ENCODE measurements at places on chromosomes 7 and 10.
A peak's percentile ranks its signal among the peaks of the same experiment; 100 is the strongest.

- ATAC-seq = no peak
Observed at GRCh38 chr10:133211959-133212852, 17.8 kb upstream of the UTF1 start.

DNA sequence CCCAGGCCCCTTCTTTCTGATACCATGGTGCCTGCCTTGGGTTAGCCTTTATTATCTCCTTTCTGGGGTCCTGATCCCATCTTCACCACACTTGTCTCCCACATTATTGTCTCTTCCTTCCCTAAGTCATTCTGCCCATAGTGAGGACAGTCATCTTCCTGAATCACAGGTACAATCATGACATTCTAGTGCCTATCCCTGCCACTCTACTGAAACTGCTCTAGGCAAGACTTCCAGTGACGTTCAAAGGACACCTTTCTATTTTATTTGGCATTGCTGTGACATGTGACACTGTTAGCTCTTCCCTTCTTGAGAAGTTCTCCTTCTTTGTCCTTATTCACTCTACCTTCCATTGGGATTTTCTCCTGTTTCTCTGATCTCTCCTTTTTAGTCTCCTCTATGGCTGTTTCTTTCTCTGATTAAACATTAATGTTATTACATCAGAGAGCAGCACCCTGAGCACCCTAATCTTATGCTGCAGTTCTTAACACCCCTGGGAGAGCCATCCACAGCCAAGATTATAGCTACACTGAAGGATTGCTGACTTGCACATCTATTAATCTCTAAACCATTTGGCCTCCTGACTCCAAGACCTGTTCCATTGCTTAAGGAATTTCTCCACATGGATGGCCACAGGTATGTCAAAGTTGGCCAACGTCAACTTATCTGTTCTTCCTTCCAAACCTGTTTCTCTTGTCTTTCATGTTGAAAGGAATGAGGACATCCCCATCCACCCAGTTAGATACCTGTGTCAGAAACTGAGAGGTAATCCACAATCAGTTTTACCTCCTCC is 10.9 kb downstream of the MACC1 start:
- ATAC-seq = no peak

GRCh38 chr7:42469341-42469740 is 232.3 kb upstream of the GLI3 start:
- no peak for ATAC-seq

GRCh38 chr10:132328738-132329137 is 3.3 kb upstream of the LRRC27 start:
- no peak for ATAC-seq

DNA sequence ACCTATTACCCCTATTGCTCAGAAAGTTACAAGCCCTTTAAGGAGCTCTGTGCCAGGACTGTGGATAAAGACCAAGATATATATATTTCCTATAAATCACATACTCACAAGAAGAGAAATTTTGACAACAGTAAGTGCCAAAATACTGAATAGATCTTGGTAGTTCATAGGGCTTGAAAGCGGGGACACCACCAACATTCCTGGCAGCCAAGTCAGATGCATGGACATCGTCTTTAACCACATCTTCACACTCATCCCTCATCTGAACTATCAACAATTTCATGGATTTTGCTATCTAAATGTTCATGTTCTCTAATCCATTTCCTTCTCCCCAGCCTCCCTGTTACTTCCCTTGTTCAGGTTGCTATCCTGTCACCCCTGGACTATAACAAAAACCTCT is 67.5 kb upstream of the LRRC17 start:
- ATAC-seq = peak; percentile 27

- ATAC-seq = no peak
Observed at GRCh38 chr10:131439705-131440104, 128.2 kb upstream of the TCERG1L start.

- ATAC-seq = no peak
Observed at GRCh38 chr10:86255405-86256251, 111.0 kb downstream of the GRID1 start.

DNA sequence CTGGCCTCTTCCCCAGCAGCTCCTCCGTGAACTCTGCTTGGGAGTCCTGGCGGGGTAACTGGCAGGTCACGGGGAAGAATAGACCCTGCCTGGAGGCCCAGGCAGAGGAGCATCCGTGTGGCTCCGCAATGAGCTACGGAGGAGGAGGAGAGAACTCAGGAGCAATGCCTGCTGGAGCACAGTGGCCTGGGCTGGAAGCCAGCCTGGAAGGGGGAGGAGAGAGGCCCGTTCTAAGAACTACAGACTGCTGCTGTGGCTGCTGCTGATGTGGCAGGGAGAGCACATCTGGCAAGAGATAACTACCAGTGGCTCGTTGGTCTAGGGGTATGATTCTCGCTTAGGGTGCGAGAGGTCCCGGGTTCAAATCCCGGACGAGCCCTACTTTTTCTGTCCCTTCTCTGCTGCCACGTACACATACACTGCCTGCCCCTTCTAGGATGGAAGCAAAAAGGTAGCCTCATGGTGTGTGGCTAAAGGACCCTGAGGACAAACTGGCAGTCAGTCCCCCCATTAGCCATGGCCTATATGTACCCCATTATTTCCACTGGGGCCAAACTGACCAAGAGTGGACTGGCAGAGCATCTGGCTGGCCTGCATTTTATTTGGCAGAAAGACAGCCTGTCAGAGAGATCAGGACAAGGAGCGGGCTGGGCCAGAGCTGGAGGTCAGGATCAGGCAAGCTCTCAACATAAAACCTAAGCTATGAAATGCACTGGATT is 7.7 kb upstream of the OPN1SW start:
- peak; percentile 95 for ATAC-seq

GRCh38 chr7:36686499-36686898 is 37.8 kb downstream of the AOAH start:
- no peak for ATAC-seq

GRCh38 chr10:101566333-101567164 is 21.5 kb downstream of the POLL start:
- peak; percentile 4 for ATAC-seq

- ATAC-seq = no peak
Observed at GRCh38 chr7:154832557-154833138, 170.3 kb downstream of the PAXIP1 start.

DNA sequence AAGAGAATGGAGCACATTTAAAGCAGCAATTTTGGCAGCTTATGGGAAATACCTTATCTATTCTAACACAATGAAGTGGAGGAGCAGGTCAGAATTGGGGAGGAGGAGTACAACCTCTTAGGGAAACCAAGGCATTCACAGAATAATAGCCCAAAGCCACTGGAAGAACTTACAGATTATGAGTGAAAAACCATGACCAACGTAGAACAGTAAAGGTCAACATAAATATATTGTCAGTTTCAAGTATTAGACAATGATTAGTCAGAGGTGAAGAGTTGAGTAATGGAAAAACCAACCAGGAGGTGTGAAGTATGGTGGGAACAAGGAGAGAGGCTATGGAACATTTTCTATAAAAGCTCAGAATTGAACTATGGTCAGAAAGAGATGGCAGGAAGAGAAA is 304.3 kb upstream of the SP4 start:
- ATAC-seq = no peak

DNA sequence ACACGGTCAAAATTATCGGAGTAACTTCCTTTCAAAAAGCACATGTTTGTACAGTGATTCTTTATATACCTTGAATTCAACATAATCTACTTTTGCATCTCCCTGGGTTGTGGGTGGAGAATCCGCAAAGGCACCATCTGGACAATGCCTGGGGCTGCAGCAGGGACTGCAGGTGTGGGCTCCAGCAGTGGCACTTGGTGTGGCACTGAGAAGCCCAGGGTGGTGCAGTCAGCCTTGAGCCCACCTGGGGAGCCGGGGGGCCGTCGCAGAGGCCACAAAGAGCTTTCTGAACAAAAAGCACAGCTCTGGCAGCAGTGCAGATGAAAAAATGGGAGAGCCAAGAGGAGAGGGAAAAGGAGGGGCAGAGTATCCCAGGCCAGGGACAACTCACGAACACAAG is 22.2 kb downstream of the PARD3 start:
- ATAC-seq = no peak

- ATAC-seq = no peak
Observed at GRCh38 chr7:92832534-92833023, 3.8 kb downstream of the CDK6 start.

GRCh38 chr10:98919899-98920298 is 315.8 kb downstream of the HPSE2 start:
- ATAC-seq = no peak

DNA sequence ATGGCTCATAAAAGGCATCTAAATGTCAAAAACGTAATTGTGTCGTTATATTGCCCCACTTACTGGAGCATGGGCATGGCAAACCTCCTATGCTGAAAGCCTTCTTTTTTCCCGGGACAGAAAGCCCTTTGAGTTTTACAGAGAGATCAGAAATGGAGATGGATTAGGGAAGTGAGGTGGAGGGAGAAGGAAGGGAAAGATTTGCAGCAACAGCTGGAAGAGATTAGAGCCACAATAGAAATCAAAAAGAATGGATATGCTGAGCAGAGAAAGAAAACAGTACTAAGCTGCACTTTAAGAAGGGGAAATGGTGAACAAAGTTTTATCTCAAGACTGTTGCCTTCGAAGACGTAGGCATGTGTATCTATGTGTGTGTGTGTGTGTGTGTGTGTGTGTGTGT is 97.2 kb upstream of the PCGF5 start:
- no peak for ATAC-seq

DNA sequence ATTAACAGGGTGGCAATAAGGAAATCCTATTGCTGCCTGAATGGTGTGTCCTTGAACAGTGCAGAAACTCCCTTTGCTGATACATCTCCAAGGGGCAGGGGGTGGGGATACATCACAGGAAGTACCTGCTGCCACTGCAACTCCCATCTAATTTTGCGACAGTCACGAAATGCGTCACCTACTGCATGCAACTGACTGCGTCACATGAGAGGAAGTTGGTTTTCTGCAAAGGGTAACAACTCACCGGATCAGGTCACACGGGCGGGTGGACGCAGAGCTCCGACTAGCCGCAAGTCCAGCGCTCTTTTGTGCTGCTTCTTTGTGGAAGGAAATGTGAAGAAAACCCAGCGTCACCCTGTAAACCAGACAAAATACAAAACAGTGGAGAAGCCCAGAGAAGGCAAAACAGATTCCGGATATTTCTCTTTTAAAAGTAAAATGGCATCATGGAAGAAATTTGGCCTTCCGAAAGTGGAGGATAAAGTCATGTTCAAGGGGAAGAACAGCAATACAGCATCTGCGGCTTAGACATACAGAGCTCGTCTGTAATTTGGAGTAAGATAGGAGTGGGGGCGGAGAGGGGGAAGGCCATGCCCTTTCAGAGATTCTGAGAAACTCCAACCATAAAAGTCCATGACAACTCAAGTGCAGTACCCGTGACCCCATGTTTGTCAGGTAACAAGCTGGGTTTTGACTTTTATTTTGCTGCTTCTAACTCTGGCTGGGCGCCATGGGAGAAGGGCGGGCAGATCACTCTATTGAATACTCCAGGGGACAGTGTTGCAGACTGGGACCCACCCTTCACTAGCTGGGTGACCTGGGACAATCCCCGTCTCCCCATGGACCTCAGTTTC is 32.3 kb upstream of the PLEKHS1 start:
- ATAC-seq = no peak

DNA sequence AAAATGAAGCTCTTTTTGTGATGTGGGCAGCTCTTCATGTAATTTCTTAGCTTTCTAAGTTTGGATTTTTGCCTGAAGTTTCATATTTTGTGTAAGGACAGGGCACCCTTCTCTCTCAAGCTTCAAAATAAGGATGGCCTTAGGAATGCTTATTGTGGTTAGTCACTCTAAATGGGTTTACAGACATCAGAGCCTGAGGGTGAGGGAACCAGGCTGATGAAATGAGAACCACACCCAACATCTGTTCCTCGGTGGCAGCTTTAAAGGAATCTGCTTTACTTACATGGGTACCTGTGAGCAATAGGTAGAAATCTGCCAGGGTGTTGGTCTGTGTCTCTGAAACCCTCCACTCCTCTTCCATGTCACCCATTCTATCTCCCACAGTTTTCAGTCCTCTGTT is 174.3 kb downstream of the EMX2 start:
- ATAC-seq = no peak

GRCh38 chr7:132112657-132113056 is 463.6 kb downstream of the PLXNA4 start:
- no peak for ATAC-seq

DNA sequence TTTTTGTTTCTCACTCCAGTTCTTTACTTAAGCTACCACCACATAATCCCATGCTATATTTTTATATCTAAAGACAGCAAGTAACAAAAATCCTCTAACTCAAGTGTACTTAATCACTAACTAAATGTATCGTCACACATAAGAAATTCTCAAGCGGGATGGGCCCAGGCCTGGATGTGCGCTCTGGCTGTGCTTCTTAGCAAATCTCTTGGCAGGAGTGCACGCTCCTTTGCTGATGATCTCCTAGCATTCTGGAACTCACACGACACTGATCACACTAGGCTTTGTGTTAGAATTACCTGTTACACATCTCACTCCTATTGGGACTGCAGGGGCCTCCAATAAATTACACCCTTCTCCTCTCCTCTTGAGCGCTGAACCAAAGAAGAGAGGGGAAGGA is 46.7 kb upstream of the CALD1 start:
- ATAC-seq = no peak

DNA sequence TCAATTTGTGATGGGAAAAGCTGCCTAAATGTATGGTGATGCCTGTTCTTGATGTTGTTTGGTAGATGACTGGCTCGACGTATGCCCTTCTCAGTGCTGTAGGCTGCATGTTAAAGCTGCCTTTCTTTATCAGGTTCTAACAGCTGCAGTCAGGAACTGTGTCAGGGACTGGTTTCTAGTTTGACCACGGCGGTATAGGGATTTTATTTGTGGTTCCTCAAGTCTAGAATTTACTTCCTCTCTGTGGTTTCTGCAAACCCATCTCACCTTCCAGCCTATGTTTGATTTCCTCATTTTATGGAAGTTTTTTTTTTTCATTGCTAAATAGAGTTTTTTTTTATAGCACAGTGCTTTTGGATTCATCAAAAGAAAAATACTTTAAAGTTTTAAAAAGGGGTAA is 26.5 kb downstream of the LMTK2 start:
- ATAC-seq = peak; percentile 2

- no peak for ATAC-seq
Observed at GRCh38 chr7:38561166-38561565, 70.0 kb downstream of the AMPH start.

DNA sequence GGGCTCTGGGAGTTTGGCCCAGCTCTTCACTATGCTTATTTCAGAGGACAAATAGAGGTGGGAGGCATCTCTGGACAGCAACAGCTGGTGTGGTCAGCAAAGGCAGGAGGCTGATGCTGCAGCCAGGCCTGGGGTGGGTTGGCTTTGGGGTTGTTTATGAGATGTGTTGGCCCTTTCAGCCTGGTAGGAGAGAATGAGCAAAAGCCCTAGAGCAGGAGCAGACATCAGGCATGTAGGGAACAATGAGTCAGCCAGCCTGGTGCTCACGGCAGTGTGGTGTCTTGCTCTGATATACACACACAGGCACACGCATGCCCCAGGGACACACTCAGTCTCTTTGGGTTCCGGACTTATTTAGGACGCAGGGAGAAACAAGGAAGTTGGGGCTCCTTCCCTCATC is 157.1 kb downstream of the PRKCQ start:
- no peak for ATAC-seq

- no peak for ATAC-seq
Observed at GRCh38 chr10:69459101-69459790, 8.0 kb downstream of the TSPAN15 start.

- no peak for ATAC-seq
Observed at GRCh38 chr10:131678171-131678570, 222.6 kb upstream of the PPP2R2D start.

Data from SK-N-SH treated with all-trans-retinoic acid at 6 μM for 48 hours (cell line).